ENCODE measurements at places on chromosomes 11 and 22.

GRCh38 chr11:78256962-78257361, 68.2 kb downstream of the USP35 start:
- no peak for DNase-seq

- DNase-seq: peak; percentile 94
These were observed 24.4 kb upstream of the PAMR1 start for GRCh38 chr11:35549787-35550186.

GRCh38 chr11:118883368-118884071, at the start of gene CXCR5:
CXCR5 (plus strand) TSS chr11:118883892; CDS start chr11:118883942, 50 bp downstream.
- DNase-seq: peak; percentile 89

DNA sequence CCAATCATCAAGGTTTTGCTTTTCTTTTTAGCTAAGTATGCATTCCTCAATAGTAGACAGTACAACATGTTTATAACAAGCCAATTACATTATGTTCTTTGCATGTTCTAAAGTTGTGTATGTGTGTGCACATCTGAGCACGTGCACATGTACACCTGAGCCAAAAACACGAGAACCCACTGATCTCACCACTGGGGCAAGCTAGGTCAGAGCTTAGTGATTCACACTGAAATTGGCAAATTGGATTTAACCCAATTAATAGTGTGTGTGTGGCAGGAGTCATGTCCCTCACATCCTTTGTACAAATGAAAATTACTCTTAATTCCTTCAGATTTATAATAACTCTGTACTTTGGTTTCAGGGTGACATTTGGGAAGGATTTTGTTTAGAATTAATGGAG, 145.7 kb upstream of the TEAD1 start:
- no peak for DNase-seq

- DNase-seq: peak; percentile 85
These were observed 19.3 kb downstream of the TSSC4 start for GRCh38 chr11:2419638-2420501.

DNA sequence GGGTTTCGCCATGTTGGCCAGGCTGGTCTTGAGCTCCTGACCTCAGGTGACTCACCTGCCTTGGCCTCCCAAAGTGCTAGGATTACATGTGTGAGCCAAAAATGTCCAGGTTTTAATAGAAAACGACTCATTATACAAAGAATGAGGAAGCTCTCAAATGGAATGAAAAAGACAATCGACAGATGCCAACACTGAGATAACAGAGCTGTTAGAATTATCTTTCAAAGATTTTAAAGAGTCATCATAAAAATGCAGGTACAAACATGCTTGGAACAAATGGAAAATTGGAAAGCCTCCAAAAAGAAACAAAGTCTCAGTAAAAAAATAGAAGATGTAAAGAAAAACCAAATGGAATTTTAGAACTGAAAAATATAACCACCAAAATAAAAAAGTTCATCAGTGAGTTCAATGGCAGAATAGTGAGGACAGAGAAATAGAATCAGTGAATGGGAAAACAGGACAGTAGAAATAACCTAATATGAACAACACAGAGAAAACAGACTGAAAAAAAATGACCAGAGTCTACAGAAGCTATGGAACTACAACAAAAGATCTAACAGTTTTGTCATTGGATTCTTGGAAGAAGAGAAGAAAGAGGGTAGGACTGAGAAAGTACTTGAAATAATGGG, 10.9 kb downstream of the GAB2 start:
- DNase-seq: no peak

- DNase-seq: no peak
These were observed 11.4 kb downstream of the DNAL4 start for GRCh38 chr22:38782402-38783094.

GRCh38 chr11:46471943-46472661, 80.5 kb upstream of the CHRM4 start:
- no peak for DNase-seq

GRCh38 chr11:98559961-98560360, 460.8 kb upstream of the CNTN5 start:
- DNase-seq: no peak

- no peak for DNase-seq
These were observed 127.0 kb upstream of the SERPIND1 start for GRCh38 chr22:20646906-20647305.

GRCh38 chr11:19183646-19184045, 18.1 kb downstream of the CSRP3 start:
- no peak for DNase-seq

Data from islet precursor cell (in vitro differentiated cells).